ENCODE measurements at places on chromosomes 4 and X.

- peak; percentile 5 for DNase-seq
Measured at GRCh38 chr4:72987741-72988729, 81.5 kb downstream of the COX18 start.

GRCh38 chrX:24424948-24425347 is 40.1 kb upstream of the PDK3 start:
- peak; percentile 45 for DNase-seq

- DNase-seq, result no peak
Measured at GRCh38 chr4:75046226-75046625, 113.3 kb downstream of the PARM1 start.

DNA sequence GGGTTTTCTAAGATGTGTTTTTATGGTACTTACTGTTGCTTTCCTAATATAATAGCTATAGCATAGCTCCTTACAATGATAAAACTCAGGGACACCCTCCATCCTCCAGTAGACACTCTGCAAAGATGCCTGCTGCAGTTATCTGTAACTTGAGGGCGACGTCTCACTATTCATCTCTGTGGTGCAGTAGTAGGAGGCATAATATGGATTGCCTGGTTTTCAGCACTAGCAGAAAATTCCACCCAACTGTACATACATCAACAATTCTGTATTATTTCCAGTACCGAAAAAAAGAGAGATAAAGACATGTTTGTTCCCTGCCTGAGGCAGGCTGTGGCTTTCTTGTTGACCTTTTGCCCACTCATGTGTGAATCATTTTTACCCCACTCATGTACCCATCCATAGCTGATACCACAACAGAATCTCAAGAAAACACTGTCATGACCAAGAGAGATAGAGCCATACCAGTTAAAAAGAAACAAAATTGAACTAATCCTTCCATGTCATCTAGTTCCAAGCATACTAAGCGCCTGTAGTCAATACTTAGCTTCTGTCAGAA is 220.1 kb downstream of the RAB28 start:
- no peak for DNase-seq

- DNase-seq, result no peak
Measured at GRCh38 chrX:68286076-68286475, 147.2 kb downstream of the OPHN1 start.

GRCh38 chr4:41665636-41666207 is 82.8 kb downstream of the PHOX2B start:
- DNase-seq, result no peak

- no peak for DNase-seq
Measured at GRCh38 chr4:101306225-101306624, 41.1 kb downstream of the PPP3CA start.

- peak; percentile 58 for DNase-seq
Measured at GRCh38 chr4:87032884-87033533, 98.2 kb downstream of the AFF1 start.

- peak; percentile 95 for DNase-seq
Measured at GRCh38 chr4:123616951-123617461, 220.4 kb downstream of the SPRY1 start.

DNA sequence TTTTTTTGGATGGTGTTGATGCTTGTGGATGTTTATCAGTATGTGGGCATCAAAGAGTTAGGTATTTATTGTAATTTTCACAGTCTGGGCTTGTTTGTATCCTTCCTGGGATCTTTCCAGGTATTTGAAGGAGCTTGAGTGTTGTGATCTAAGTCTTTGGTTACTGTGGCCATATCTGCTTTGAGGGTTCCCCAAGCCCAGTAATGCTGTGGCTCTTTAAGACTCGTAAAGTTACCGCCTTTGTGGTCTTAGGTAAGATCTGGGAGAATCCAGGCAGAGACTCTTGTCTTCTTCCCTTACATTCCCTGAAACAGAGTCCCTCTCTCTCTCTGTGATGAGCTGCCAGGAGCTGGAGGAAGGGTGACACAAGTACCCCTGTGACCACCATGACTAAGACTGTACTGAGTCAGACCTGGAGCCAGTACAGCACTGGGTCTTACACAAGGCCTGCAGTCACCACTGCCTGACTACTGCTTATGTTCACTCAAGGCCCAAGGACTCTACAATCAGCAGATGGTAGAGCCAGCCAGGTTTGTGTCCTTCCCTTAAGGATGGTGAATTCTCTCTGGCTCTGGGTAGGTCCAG is 62.2 kb downstream of the FMR1NB start:
- DNase-seq, result no peak

GRCh38 chr4:106316773-106317409 is 541 bp downstream of the AIMP1 start:
- DNase-seq, result peak; percentile 19

DNA sequence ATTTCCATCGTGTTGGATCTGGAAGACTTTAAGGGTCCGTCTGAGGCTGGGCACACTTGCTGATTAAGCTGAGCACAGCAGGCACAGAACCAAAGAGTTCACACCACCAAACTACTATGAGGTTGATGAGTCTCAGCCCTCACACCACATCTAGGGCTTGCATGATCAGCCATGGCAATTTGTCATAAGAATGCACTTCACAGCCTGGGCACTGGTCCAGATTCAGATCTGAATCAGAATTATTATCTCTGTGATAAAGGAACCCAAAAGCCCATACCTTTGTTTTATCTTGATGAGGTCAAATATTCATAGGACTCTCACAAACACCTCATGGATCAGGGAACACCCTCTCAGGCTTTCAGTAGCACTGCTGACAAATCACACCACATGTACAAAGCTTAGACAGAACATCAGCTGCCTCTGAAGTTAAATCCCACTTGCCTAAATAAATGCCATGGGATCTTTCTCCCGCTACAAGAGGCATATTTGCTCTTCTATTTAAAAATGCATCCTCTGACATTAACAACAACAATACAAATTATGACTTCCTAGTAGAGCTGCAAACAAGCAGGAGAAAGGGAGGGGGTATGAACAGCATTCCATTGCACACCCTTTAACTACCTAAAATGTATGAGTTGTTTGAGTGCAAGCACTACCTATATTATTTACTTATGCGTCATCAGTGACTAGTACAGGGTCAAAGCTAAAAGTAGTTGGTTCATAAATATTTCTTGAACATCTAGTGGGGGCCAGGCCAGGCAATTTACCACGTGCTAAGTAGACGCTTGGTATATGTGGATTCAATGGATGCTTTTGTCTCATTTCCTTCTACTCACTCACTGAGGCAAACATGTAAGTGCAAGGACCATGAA is 186.3 kb upstream of the FGF13 start:
- no peak for DNase-seq

- DNase-seq, result no peak
Measured at GRCh38 chrX:130228871-130229270, 39.8 kb downstream of the ZNF280C start.

DNA sequence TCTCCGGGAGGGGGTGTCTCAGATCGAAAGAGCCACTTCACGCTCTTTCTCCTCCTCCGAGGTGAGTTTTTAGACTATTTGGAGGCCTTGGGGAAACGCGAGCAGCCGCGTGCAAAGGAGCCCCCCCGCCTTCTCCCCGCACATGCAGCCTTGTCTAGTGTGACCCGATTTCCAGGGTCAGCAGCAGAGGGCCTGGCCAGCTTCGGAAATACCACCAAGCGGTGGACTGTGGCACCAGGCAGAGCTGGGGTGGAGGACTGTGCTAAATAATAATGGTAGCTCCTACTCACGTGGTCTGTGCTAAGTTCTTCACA is 79.3 kb upstream of the BCOR start:
- DNase-seq, result peak; percentile 19

GRCh38 chrX:111543212-111543741 is 31.8 kb downstream of the SERTM2 start:
- DNase-seq, result no peak

DNA sequence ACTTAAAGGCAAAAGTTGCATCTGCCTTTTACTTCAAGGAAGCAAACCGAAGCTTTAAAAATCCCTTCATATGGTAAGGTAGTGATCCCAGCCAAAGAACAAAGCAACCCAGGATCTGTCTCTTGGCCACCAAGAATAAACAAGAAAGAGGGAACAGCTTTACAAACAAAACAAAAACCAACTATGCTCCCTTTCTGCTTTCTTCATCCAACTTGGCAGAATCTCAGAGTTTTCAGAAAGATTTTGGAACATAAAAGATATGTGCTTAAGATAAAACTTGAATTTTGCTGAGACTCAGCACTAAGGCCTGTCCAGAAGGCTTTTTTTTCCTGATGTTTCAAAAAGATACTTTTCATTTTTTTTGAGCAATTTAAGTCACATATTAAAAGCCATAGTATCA is 94.0 kb downstream of the COL4A6 start:
- DNase-seq, result no peak

DNA sequence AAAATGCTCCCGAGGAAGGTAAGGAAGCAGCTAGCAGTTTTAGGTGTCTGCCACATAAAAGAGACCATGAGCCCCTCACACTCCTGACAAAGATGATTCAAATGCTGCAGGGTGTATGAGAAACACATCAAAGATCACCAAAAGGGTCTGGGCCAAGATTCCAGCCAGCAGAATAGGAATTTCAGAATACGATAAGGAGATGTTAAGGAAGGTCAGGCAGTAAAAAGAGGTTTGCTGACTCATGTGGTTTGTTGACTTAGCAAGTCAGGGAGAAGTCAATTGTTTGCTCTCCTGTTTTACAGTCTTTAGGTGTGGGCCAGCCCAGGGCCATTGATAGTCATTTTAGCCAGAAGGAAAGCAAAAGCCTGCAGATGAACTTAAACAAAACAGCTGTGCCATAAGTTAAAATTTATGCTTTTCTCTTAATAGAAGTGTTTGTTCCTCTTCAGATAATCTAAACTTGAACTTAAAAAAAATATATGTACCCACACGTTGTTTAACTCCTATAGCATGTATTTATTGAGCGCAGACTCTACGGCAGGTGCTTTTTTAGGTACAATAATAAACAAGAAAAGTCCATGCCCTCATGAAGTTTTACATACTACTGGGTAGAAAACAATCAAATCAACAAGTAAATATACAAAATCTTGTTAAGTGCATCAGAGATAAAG is 115.6 kb downstream of the CAMK2D start:
- peak; percentile 49 for DNase-seq

DNA sequence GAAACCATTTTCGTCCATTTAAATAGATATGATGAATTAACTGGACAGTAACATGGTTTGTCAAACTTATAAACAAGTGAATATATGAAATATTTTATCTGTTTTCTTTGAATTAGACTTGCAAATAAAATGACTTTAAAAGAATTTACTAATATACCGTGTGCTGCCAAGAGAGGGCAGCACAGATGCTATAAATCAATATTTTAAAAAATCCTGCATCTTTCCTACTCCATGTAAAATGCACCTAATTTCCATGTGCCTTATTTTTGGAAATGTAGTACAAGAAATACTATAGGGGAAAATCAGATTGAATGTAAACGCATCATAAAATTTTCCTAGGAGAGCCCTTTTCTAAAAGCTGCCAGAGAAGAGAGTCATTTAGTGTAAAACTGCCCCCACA is 62.2 kb downstream of the PRKX start:
- DNase-seq, result peak; percentile 59

DNA sequence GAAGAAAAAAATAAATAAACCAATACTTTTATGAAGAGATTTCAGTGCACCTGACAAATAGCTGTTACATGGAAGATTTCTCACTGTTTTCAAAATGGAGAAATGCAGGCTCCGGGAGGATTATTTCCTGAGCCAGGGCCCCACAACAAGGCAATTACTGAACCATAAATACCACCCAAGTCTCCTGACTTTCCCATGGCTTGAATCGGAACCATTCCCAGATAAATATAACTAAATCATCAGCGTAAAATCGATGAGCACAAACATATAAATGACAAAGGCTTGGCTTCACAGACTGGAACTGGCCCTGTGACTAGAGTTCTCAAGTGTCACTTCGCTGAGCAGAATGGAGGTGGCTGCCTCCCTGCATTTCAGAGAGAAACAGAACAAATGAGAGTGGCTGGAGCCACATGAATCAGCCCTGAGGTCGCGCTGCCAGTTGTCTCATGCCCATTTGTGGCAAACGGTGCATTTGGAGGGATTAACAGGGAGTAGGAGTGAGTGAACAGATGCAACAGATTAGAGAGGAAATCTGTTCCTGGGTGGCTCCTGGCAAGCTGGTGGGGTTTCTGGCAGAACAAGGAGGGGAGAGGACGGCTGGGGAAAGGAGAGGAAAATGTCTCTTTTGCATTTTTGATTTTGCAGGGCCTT is 57.3 kb upstream of the STIM2 start:
- no peak for DNase-seq

GRCh38 chr4:62015043-62015739 is 815.1 kb downstream of the ADGRL3 start:
- no peak for DNase-seq

- no peak for DNase-seq
Measured at GRCh38 chr4:179751669-179752068, 2309.4 kb upstream of the AGA start.

DNA sequence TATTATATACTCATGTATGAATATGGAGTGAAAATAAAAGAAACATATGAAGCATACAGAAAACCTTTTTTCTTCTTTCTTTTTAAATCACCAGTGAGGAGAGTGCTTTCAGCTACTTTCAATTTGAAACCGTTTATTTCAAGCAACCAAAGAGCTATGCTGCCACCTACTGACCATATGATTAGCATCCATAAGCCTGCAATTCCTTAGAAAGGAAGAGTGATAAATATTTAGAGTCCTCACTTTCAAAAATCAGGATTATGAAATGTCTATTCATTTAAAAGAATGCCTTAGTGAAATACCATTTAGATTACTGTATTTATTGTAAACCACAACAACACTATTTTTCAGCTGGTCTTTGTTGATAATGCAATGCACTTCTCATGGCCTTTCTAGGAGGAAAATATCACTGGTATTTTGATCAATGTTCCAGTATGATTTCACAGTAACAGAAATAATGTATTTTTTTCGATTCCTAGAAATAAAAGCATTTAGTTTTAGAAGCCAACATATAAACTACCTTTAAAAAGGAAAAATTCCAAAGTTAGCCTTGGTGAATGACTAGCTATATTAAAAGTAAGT is 667.6 kb downstream of the PCDH18 start:
- DNase-seq, result peak; percentile 78

- DNase-seq, result no peak
Measured at GRCh38 chr4:3261411-3262207, 12.7 kb downstream of the MSANTD1 start.

DNA sequence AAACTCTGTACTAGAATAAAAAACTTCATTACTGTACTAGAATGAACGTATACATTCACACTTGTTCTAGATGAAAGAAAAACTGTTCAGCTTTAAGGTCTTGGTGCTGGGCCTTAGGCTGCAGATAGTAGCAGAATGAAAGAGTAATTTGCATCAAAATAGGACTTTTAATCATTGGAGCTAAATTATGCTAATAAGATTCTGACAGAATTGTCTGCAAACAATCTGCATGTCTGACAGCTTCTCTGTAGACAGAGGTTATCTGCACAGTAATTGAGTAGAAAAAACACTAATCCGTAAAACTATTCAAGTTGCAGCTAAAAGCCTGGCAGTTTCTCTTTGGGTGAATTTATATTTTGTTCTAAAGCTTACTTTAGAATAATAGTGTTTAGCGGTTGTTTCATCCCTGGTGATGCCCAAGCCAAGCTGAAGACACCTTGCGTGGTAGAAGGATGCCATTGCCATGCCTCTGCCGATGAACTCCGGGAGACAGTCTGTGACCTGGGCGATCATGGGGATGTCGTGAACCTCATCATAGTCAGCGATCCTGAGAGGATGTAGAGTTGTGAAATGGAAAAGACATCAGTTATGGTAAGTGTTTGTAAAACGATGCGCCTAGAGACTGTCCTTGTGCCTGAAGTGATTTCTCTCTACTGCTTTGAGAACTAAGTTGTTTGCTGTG is 25.3 kb downstream of the LRP2BP start:
- DNase-seq, result no peak
